Activated CD4-positive, alpha-beta T cell treated with anti-CD3 and anti-CD28 coated beads, Interleukin-2, amount 10 ng/mL, durations not matched to agents 7 days and 5 days (primary cell): ENCODE measurements at places on chromosomes 4 and X. TPM values are rescaled to one million over a fixed set of nuclear protein-coding genes. Genes with fewer than 3 reads are reported as not detected.

- DNase-seq: no peak
These were observed 154.2 kb downstream of the NHS start for GRCh38 chrX:17529151-17529745.

DNA sequence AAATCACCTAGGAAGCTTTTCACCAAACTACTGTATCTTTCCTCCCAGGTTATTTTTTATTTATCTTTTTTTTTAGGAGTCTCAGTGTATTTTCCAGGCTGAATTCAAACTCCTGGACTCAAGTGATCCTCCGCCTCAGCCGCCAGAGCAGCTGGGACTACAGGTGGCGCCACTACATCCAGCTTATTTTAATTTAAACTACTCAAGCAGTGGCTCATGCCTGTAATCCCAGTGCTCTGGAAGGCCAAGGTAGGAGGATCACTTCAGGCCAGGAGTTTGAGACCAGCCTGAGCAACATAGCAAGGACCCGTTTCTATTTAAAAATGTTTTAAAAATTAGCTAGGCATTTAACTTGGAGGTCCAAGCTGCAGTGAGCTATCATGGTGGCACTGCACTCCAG is 37.8 kb downstream of the LEF1 start:
- no peak for DNase-seq

The NLGN3 gene
- 1.6 TPM for total RNA-seq

DNA sequence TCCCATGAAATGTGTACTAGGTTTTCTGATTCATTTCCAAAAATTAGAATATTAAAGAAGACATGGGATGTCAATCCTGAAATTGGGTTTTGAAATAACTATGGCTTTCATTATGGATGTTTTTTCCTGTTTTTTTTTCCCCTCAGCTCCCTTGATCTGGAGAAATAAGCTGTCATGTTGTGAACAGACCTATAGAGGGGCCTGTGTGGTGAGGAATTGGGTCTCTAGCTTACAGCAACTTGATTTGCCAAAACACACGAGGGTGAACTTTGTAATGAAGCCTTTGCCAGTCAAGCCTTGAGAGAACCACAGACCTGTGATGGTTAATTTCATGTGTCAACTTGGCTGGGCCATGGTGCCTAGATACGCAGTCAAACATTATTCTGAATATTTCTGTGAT is 2413.6 kb downstream of the PCDH7 start:
- DNase-seq: no peak

The CABS1 gene
- total RNA-seq: not detected

The TASL gene
- 5.9 TPM for total RNA-seq

The LEF1 gene
- total RNA-seq: 386 TPM

- no peak for DNase-seq
These were observed 55.1 kb upstream of the NAP1L5 start for GRCh38 chr4:88752754-88753153.

The CXCL11 gene
- total RNA-seq: not detected

DNA sequence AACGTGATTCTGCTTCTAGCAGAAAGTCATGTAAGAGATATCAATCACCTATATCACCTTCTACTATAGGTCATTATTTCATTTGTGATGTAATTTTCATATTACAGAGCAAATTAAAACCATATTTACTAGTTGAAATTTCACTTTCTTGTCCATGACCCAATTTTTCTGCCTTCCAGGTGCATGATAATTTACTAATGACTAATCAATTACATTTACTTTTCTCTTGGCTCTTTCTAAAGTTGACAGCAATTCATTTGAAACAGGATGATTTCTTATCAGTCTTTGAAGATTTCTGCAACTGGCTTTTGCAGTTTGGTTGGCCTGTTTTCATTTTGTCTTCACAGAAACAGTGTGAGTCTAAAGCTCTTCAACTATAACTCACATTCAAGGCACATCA is 81.4 kb downstream of the ZAR1 start:
- DNase-seq: no peak

The PPP1R3F gene
- total RNA-seq: 11.2 TPM

The GEMIN8 gene
- 17.4 TPM for total RNA-seq
